ENCODE measurements at places on chromosomes 6 and 20.

DNA sequence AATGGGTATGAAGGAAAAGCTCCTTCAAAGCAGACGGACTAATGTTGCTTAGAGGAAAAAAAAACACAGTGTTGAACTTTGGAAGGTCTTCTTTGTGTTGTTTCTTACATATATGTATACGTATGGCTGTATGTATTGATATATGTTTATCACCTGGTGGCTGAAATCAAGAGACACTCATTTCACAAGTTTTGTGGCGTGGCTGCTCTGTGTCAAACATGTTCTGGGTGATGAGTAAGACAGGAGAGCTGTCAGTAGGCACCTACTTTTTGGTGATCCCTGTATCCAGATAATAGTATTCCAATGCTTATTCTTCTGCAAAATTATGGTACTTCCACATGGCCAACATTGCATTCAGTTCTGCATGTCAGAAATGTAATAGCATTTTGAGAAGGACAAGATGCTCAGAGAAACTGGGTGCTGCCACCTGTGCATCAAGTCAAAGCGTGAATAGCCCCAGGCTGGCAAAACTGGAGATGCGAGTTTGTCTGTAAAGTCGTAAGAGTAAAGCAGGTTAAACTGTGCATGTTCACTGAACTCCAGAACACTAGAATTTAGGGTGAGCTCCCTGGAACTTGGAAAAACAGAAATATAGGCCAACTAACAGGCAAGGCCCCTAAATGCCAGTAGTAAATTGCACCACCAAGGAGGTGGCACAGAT lies 67.9 kb downstream of the ARMC2 start:
- no peak for DNase-seq

- no peak for DNase-seq
These were observed 31.0 kb downstream of the DLGAP4 start for GRCh38 chr20:36336954-36337704.

DNA sequence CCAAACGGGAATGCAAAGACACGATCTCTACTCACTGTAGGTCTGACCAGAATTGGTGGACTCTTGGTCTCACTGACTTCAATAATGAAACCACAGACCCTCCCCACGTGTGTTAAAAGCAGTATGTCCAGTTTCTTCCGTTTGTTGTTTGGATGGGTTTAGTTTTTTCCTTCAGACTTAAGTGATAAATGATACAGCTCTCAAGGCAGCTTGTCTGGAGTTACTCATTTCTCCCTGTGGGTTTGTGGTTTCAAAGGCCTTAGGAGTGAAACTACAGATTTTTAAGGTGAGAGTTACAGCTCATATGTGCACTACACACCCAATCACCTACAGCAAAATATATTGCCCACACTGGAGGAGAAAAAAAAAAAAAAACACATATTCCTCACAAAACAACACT lies 86.7 kb upstream of the STMND1 start:
- no peak for DNase-seq

- DNase-seq, result no peak
These were observed 244.4 kb upstream of the TCF21 start for GRCh38 chr6:133644548-133644891.

- DNase-seq, result no peak
These were observed 79.8 kb upstream of the CCN6 start for GRCh38 chr6:111973927-111974639.

GRCh38 chr6:68077661-68078060 lies 557.4 kb upstream of the ADGRB3 start:
- no peak for DNase-seq

DNA sequence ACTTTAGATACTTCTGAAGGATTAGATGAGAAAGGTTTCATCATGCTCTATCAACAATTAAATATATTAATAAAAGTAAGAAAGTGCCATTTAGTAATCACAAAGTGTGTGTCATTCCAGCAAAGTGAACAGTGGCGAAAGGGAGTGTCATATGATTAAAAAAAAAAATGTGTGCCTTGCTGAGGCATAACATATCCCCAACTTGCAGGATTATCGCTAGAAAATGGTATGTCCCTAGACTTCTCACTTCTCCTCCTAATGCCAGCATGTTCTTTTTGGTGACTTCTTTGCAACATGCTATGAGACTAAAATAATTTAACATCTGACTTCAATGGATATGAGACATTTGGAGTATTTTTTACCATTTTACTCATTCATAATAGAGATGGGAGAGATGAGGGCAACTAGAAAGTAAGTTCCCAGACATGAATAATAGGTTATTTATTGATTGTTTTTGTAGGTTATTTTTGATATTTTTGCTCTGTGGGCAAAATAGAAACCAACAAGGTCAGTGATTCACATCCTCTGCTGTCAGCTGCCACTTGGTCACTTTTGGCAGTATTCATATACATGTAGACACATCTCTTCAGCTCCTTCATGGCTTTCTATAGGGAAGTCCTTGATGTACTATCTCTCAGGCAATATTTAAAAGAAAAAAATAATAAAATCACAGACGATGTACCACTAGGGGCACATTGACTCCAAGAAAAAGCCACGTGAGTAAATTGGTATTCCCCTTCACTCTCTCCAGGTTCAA lies 370.1 kb downstream of the BMP2 start:
- DNase-seq, result no peak

GRCh38 chr6:27091661-27092315 lies 155.7 kb upstream of the PRSS16 start:
- no peak for DNase-seq

- DNase-seq, result no peak
These were observed 184.7 kb upstream of the PRSS16 start for GRCh38 chr6:27062755-27063154.

DNA sequence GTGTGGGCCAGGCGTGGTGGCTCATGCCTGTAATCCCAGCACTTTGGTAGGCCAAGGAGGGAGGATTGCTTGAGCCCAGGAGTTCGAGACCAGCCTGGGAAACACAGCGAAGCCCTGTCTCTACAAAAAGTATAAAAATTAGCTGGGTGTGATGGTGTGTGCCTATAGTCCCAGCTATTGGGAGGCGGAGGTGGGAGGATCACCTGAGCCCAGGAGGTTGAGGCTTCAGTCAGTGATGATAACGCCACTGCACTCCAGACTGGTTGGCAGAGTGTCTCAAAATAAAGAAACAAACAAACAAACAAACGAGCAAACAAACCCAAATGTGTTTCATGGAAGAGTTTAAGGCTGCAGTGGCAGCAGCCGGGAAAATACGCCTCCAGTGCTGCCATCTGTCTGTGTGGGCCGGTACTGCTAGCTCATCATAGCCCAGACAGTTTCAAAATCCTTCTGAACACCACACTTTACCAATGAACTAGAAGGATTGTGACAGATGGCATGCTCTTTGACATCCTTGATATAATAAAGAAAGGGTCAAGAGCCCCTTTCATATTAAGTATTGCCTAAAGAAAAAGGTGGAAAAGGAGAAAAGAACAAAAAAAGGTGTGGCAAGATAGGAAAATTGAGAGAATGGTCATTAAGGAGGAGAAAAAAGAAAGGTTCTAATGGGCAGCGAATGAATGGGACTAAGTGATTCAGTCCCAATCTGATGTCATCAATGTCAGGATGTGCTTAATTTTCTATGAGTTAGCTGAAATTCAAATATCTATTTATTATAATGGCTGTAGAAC lies 298.6 kb downstream of the SYNE1 start:
- DNase-seq, result no peak

GRCh38 chr20:58981628-58982364 lies 740 bp downstream of the NELFCD start:
- DNase-seq, result no peak

- no peak for DNase-seq
These were observed 530.3 kb downstream of the RFPL4B start for GRCh38 chr6:112877134-112878100.

DNA sequence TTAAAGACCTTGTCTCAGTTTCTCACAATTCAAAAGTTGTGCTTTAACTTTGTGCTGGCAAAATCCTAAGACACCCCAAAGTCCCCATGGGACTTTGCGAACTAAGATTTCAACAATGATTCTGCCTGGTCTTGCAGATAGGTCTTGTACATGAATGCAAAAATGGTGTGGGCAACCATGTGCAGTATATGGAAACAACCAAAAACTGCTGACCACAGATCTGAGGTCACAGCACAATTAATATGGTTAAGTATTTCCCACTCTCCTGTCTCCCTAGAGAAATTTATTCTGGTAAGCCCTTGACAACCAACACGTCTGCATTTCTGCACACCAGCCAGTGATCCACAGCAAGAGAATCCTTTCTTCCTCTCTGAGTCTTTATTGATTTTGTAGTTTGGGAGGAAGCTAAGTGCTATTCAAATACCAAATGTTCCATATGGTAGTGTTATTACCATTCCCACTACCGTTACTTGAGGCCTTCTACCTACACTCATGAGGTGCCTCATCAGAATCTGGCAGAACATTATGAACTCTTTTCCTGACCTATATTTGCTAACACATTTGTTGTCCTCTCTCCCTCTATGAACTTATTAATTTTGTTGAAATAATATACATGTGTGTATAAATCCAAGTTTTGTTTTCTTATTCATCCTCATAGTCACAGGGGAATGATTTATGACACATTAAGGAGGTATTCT lies 178.7 kb downstream of the ATXN1 start:
- DNase-seq, result no peak

- no peak for DNase-seq
These were observed 136.0 kb downstream of the MTHFD1L start for GRCh38 chr6:151001387-151002056.

All from NCI-H1417 treated with DMSO at 0.1 percent for 48 hours (cell line).